Dermis microvascular lymphatic vessel endothelial cell (primary cell): ENCODE measurements at places on chromosomes 5 and 9. TPM values are rescaled to one million over a fixed set of nuclear protein-coding genes. Genes with fewer than 3 reads are reported as not detected.

The CCDC69 gene
- total RNA-seq = 3.4 and 3.5 TPM in 2 replicates

The ZCCHC10 gene
- 12.3 and 15.2 TPM in 2 replicates for total RNA-seq

The HTR1A gene
- not detected in 2 replicates for total RNA-seq

The IL5 gene
- total RNA-seq = not detected in 2 replicates

The GRXCR2 gene
- not detected in 2 replicates for total RNA-seq

The PCDHB10 gene
- total RNA-seq = 0.39 and 1.0 TPM in 2 replicates
